Stimulated activated CD8-positive, alpha-beta memory T cell treated with anti-CD3 and anti-CD28 coated beads, Interleukin-2, amount 100 ng/mL, for 1 hour (primary cell): ENCODE measurements at places on chromosomes 7 and 10.

DNA sequence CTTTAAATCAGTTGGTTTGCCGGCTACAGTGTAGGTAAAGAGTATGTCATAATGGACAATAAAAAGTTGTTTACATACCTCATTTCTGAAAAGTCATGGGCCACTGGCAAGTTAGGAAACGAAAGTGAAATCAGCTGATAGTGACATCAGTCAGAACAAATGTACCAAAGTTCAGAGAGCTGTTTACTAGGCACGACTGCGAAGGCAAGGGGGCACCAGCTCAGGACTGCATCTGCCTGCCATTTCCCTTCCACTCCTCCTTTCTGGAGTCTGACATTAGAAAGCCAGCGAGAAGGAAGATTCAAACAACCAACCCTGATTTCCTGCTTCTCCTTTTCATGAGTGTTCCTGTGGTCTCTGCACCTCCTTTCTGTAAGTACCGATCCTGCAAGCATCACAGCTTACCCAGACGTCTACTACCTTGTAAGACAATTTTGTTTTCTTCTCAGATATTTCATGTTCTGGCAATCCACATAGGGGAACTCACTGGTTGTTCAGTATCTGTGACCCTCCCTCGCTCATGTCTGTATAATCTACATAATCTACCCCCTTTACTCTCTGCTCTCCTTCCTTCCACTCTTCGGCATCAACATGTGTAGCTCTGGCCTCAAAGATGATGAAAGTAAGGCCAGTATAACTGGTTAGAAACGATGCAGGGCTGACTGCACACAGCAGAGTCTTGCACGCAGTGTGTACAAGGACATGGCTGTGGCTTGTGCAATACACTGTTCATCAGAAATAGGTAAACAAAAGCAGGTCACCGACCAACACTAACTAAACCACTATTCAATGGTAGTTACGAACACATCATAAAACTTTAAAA is at the start of gene TMEM140:
TMEM140 (plus strand) TSS at position 174 of the 823 bp plus-strand sequence. CDS start 16,370 bp downstream, outside the sequence.
- no peak for DNase-seq

DNA sequence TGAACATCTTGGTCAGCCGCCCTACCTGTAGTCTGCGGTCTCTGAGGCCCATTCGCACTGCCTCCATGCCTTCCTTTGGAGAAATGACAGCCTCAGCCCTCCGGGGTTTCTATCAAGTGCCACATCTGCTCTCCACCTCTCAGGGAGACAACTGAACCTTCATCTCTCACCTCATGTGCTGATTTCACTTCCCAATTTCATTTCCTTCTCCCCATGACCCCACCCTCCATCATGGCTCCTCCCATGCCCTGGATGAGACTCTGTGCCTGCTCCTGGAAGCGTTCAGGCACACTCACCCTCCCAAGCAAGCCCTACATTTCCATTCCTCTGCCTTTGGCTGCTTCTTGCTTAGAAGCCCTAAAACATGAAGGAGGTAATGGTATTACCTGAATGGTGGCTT is 7.8 kb upstream of the SCD start:
- DNase-seq: no peak

DNA sequence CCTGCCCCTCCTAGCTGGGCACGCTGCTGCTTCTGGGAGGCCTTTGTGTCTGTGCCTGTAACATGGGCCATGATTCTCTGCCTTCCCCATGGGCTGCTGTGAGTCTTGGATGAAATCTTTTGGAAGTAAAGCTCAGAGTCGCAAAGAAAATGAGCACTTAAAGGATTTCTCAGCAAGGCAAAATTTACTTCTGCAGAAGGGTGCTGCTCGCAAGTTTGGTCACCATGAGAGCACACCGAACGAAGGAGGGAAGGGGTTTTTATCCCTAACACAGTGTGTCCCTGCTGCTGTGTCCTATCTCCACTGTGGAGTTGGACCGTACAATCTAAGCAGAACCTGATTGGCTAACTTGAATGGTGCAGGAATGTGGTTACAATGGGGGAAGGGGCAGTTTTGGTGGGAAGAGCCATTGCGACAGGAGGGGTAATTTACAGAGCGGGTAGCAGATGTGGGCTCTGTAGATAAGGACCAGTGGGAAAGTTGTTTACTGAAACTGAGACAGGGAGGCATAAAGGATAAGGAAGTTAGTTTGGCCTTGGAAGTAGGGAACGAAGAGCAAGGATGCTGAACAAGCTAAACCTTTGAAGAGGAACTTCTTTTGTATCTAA is 57.5 kb downstream of the FANK1 start:
- no peak for DNase-seq

GRCh38 chr7:134622303-134622995 is 24.2 kb upstream of the BPGM start:
- DNase-seq: no peak

GRCh38 chr7:12066004-12066403 is 145.1 kb upstream of the TMEM106B start:
- DNase-seq: no peak

DNA sequence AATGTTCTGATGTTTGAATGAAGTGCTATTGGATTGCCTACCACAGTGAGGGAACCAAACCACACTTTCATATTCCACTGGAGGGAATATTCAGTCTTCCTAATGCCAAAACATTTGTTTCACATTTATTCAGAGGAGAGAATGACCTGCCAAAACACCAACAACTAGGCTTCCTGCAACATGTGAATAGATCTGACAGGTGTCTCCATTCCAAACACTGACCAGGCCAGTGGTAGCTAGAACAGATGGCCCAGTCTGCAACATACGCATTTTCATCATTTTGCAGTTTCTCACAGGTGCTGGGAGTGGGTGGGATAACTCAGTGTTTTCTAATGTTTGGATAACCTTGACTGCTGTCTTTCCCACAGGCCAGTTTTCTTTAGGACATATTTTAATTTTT is 110.0 kb downstream of the RELN start:
- DNase-seq: no peak

DNA sequence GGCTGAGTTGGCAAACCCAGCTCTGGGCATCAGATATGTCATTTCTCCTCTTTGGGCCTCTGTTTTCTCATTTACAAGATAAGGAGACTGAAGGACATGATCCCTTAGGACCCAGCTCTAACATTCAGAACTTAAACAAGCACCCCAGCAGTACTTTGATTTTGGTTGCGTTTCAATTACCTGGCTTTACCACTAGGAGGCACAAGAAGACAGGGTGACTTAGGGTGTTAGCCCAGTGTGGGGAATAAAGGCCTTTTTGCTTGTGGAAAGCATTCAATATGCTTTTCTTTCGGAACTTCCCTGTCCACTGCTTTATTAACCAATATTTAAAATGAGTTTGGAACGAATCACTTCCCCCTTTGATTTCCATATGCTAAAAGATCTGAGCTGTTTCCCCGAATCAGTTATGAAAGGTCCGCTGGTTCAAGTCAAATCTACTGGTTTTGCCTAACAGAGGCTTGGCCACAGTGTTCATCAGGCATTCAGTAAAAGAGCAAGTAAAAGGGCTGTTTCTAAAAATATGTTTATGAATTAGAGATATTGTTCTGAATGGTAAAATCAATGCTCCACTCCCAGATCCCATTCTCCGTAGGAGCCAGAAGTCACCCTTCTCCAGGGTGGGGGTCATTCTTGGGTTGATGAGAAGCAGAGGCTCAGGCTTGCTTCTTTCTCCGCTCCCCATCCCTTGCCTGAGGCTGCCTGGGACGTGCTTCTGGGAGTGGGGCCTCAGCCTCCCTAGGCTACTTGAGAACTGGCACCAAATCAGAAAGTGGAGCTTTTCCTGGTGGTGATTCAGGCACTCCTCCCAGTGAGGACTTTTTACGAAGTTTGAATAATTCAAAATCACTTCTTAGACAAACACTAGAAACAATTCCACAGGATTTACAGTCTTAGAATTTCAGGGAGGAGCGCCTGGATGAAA is 105.5 kb downstream of the MYOF start:
- DNase-seq: no peak

DNA sequence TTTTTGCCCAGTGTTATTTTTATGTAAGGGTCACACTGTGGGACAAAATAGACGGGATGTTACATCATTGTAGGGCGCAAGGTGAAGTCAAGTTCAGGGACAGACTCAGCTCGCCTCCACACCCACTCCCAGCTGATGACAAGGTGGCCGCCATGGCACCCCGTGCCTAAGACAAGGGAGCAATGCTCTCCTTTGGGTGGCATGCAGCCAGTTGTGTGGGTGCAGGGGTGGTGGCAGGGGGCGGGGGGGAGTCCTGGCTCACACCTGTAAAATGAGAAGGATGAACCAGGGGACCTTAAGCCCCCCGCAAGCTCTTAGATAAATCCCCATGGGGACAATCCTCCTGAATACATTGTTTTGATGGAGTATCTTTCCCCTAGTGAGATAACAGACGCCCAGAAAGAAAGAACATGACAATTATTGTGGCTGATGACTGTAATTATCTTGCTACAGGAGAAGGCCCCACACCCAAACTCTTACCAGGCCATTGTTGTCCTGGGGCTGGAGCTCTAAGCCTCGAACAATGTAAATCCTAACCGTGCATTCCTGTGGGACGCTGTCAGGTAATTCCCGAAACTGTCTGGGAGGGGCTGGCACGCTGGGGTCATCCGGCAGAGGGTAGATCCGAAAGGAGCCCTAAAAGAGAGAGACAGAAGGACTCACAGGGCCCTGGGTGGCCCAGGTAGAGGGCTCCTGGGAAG is 148.7 kb downstream of the MYOF start:
- no peak for DNase-seq

- DNase-seq: no peak
Observed at GRCh38 chr7:142425281-142425680, 167.4 kb upstream of the PRSS58 start.

GRCh38 chr7:87933605-87933952 is 472 bp upstream of the ADAM22 start:
- no peak for DNase-seq

GRCh38 chr10:30992681-30993080 is 39.0 kb downstream of the ZNF438 start:
- no peak for DNase-seq

- no peak for DNase-seq
Observed at GRCh38 chr7:35430547-35431153, 176.8 kb upstream of the TBX20 start.

DNA sequence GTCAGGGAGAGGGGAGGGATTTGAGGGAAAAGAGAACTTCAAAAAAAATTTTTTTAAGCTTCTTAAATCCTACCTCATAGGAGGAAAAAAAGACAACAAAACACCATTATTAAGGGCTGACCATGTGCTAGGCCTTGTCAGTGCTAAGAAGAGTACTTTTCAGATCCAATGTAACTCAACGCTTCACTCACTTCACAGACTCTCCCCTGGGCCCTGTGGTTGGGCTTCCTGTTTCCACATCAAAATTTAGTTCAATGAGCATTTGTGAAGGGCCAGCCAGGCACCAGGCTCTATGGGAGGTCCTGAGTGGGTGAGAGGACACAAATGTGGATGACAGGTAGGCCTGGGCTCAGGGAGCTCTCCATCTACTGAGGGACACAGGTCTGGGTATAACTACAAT is 249.8 kb downstream of the PTEN start:
- no peak for DNase-seq

GRCh38 chr10:122407375-122408125 is 33.0 kb downstream of the PLEKHA1 start:
- DNase-seq: peak; percentile 16

DNA sequence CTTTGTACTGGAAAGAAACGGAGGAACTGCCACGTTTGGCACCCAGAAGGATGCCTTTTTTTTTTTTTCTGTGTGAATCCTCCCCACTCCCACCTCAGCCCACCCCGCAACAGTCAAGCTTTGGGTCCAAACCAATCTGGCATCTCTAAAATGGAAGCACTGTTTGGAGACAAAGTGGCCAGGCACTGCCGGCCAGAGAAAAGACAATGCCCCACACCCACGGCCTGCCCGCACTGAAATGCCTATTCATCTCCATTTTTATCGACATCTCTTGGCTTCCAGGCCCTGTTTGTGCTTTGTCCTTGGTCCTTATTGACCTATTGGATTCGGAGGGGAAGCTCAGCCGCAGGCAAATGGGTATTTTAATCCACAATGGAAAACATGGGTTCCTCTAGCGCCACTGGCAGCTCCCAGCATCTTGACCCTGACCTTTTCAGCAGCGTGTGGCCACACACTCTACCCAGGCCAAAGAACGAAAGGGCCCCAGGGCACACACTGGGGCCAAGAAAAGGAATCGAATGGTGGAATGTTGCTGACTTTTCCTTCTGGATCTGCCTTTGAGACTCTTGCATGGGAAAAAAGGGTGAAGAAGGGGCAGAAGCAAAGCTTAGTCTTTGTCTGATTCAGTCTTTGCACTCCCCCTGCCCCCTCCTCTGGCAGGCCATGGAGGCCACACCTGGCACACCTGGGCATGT is 162.6 kb upstream of the CDCA7L start:
- DNase-seq: no peak

DNA sequence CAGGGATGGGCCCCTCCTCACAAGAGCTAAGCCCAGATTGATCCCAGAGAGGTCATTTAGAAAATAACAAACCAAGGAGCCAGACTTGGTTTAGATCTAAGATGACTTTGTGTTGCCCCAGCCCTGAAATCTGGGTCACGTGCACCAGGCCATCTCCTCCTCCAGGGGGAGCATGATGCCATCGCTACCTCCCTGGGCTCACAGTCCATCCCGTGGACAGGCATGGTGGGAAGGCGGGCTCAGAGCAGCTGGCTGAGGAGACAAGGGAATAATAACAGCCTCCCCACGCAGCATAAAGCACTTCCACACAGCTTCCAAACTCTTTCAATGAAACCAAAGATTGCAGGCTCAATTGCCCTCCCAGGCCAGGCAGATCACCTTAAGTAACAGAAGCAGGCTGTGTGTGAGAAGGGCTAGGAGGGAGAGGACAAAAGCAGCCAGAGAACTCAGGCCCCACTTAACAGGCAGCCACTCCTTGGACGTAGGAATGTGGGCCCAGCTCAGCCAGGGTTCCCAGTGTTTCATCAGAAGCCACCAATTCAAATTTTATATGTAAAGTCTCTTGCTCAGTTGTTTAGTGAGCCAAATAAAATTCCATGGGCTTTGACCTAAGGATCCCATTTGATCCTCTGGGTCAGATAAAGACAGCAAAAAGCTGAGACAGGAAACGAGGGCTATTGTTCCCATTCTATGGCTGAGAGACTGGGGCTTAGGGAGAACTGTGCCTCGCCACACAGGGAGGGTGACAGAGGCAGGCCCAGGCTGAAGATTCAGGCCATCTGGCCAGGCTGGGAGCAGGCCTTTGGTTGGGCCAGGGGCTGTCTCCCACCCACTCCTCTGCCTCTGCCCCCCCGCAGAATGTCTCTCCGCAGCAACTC is 100.2 kb downstream of the COL13A1 start:
- DNase-seq: no peak

DNA sequence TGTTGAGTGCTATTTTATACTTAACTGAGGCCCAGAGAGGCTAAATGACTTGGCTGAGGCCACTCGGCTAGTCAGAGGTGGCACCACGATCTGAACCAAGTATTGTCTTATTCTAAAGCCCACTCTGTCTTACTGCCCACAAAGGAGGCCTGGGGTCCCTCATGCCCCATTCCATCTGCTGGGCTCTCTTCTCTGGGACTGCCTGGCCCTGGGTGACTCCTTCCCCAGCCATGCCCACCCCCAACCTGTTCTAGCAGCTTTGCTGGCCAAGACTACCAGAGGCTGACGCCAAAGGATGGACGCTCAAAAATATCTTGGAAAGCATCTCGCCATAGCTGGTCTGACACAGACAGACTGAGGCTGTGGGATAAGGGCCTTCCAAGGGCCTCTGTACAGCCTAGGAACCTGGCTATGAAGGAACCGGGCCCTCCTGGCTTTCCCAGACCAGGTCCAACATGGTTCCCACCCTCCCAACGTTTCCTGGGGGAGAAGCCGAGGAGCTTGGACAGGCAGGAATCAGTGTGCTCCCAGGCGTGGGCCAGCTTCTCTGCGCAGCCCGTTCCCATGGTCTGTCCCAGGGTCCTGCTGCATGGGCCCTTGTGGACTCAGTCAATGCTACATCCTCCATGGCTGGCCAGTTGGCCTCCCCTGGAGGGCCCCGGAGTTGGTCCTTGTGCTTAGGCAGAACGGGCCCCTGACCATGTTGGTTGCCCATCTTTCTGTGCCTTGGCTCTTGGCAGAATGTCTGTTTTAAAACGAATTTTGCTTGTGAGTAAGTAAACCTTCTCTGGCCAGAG is 11.7 kb downstream of the HSPA12A start:
- DNase-seq: no peak
